Activated CD4-positive, alpha-beta T cell treated with anti-CD3 and anti-CD28 coated beads, Interleukin-2, amount 10 ng/mL, durations not matched to agents 24 days and 14 days (primary cell): ENCODE measurements at places on chromosomes 7 and 10. TPM values are rescaled to one million over a fixed set of nuclear protein-coding genes. Genes with fewer than 3 reads are reported as not detected.

- H3K4me3 ChIP-seq = no peak overlapping the region
- peaks cover 28% of the 10 kb centered on the region for H3K4me1 ChIP-seq
- DNase-seq = no peak
- no peak overlapping the region for H3K27ac ChIP-seq
- H3K27me3 ChIP-seq = no peaks in the 10 kb centered on the region
- peaks cover 17% of the 10 kb centered on the region for H3K36me3 ChIP-seq
Measured at GRCh38 chr10:75018686-75019307, 92.7 kb upstream of the SAMD8 start.

Gene STAG3
- total RNA-seq = 23.7 TPM in 2 replicates

Gene SPDYE1
- total RNA-seq = not detected in 2 replicates

Gene RBP4
- total RNA-seq = not detected in 2 replicates

Gene CALCR
- total RNA-seq = not detected in 2 replicates

- no peaks in the 10 kb centered on the region for H3K27me3 ChIP-seq
- no peak overlapping the region for H3K4me3 ChIP-seq
- H3K36me3 ChIP-seq = no peaks in the 10 kb centered on the region
- H3K4me1 ChIP-seq = no peaks in the 10 kb centered on the region
- DNase-seq = no peak
Measured at GRCh38 chr7:28747404-28747803, 210.7 kb downstream of the TRIL start.

Gene GARS1
- 261 and 262 TPM in 2 replicates for total RNA-seq

Gene FMC1
- 5.1 and 7.5 TPM in 2 replicates for total RNA-seq

Gene CTTNBP2
- not detected in 2 replicates for total RNA-seq

DNA sequence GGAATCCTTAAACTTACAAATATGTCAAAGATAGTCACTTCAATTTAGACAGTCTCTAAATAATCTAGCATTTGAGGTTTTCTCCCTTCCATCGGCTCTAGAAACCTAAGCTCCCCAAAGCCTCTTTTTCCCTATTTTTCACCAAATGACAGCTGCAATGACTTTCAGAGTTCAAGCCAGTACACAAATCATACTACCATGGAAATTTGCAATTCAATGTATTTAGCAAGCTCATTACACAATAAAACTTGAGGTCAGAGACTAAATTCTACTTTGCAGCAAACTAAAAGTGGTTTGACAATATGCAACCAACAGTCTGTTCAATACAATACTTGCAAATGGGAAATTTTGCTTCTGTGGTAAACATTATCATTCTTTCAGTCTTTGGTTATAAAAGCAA lies 80.3 kb downstream of the SKIDA1 start:
- H3K27ac ChIP-seq = no peak overlapping the region
- no peaks in the 10 kb centered on the region for H3K4me1 ChIP-seq
- H3K36me3 ChIP-seq = no peaks in the 10 kb centered on the region
- H3K4me3 ChIP-seq = no peak overlapping the region
- no peaks in the 10 kb centered on the region for H3K27me3 ChIP-seq

GRCh38 chr10:51121861-51122260 lies 47.6 kb downstream of the PRKG1 start:
- no peaks in the 10 kb centered on the region for H3K36me3 ChIP-seq
- H3K27me3 ChIP-seq = no peaks in the 10 kb centered on the region
- no peak overlapping the region for H3K4me3 ChIP-seq
- H3K27ac ChIP-seq = no peak overlapping the region
- no peak for DNase-seq
- no peaks in the 10 kb centered on the region for H3K4me1 ChIP-seq

Gene ITIH5
- not detected in 2 replicates for total RNA-seq

- no peaks in the 10 kb centered on the region for H3K36me3 ChIP-seq
- peaks cover 11% of the 10 kb centered on the region for H3K27me3 ChIP-seq
- H3K4me3 ChIP-seq = no peak overlapping the region
- H3K27ac ChIP-seq = no peak overlapping the region
Measured at GRCh38 chr10:133191651-133192050, 31.6 kb downstream of the KNDC1 start.

DNA sequence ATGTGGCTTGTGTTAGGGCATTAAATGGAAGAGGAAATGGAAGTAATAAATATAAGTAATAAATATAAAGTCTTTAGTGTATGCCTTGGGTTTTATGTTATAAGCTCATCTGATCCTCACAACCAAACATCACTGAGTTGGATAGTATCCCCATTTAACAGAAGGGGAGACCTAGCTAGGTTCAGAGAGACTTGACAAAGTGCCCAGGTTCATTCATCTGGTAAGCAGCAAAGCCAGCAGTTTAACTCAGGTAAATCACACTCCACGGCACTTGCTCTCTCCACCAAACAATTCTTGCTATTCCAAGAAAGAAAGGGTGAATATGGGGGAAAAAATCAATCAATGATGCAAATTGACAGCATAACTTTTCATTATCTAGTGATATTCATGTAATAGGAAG lies 167.3 kb downstream of the MAGI2 start:
- H3K4me1 ChIP-seq = no peaks in the 10 kb centered on the region
- no peaks in the 10 kb centered on the region for H3K36me3 ChIP-seq
- no peak overlapping the region for H3K27ac ChIP-seq
- DNase-seq = no peak
- H3K27me3 ChIP-seq = no peaks in the 10 kb centered on the region

GRCh38 chr7:105297985-105298384 lies 90.7 kb downstream of the SRPK2 start:
- no peaks in the 10 kb centered on the region for H3K27me3 ChIP-seq
- peaks cover 38% of the 10 kb centered on the region for H3K4me1 ChIP-seq
- H3K4me3 ChIP-seq = peak overlapping the region; percentile 50
- no peak for DNase-seq
- H3K27ac ChIP-seq = peak overlapping the region; percentile 72
- H3K36me3 ChIP-seq = peaks cover 13% of the 10 kb centered on the region

DNA sequence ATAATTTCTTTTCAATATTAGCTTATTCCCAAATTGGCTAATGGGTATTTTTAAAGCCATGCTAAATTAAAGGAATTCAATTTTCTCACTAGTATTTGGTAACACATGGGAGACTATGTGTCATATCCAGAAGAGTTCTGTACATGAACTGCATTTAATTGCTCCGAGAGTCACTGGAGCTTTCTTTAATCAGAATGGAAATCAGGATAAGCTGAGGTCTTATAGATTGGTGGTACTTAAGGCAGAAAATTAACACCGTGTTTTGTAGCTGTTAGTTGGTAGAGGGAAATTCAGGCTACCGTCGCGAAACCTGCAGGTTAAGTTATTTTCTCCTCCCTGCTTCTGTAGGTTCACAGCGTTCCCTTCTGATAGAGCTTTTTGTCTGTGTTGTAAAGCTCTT lies at the start of gene WEE2:
Gene WEE2, plus strand, starts transcription at position 3 of the 400 bp plus-strand sequence. CDS start 406 bp downstream, outside the sequence.
- H3K4me1 ChIP-seq = peaks cover 4% of the 10 kb centered on the region
- no peak within 1 kb of the TSS for H3K4me3 ChIP-seq
- no peak within 1 kb of the TSS for H3K27ac ChIP-seq
- no peak for DNase-seq
- H3K36me3 ChIP-seq = peaks cover 3% of the 10 kb centered on the region

- H3K27me3 ChIP-seq = no peaks in the 10 kb centered on the region
- no peaks in the 10 kb centered on the region for H3K4me1 ChIP-seq
- H3K4me3 ChIP-seq = no peak overlapping the region
- H3K36me3 ChIP-seq = no peaks in the 10 kb centered on the region
Measured at GRCh38 chr7:91325726-91326125, 61.5 kb downstream of the FZD1 start.

Gene CYP26C1
- total RNA-seq = 0.07 and 0.12 TPM in 2 replicates

Gene TMEM176B
- not detected in 2 replicates for total RNA-seq

Gene FRMD4A
- total RNA-seq = 0.45 and 0.98 TPM in 2 replicates

- H3K36me3 ChIP-seq = no peaks in the 10 kb centered on the region
- no peaks in the 10 kb centered on the region for H3K27me3 ChIP-seq
- H3K4me3 ChIP-seq = no peak overlapping the region
- H3K27ac ChIP-seq = no peak overlapping the region
Measured at GRCh38 chr7:85529201-85529600, 342.3 kb upstream of the SEMA3D start.

GRCh38 chr7:132446260-132446659 lies 130.0 kb downstream of the PLXNA4 start:
- peaks cover 75% of the 10 kb centered on the region for H3K4me1 ChIP-seq
- H3K4me3 ChIP-seq = no peak overlapping the region
- H3K36me3 ChIP-seq = peaks cover 19% of the 10 kb centered on the region
- DNase-seq = no peak
- no peak overlapping the region for H3K27ac ChIP-seq

- H3K27ac ChIP-seq = no peak overlapping the region
- peaks cover 2% of the 10 kb centered on the region for H3K27me3 ChIP-seq
- no peak overlapping the region for H3K4me3 ChIP-seq
- DNase-seq = no peak
- no peaks in the 10 kb centered on the region for H3K36me3 ChIP-seq
- no peaks in the 10 kb centered on the region for H3K4me1 ChIP-seq
Measured at GRCh38 chr10:131758062-131758938, 142.5 kb upstream of the PPP2R2D start.
